ENCODE measurements at places on chromosomes 1 and 21.
A peak's percentile ranks its signal among the peaks of the same experiment; 100 is the strongest.

GRCh38 chr1:204380293-204380831, 20.6 kb upstream of the PLEKHA6 start:
- no peak for DNase-seq

DNA sequence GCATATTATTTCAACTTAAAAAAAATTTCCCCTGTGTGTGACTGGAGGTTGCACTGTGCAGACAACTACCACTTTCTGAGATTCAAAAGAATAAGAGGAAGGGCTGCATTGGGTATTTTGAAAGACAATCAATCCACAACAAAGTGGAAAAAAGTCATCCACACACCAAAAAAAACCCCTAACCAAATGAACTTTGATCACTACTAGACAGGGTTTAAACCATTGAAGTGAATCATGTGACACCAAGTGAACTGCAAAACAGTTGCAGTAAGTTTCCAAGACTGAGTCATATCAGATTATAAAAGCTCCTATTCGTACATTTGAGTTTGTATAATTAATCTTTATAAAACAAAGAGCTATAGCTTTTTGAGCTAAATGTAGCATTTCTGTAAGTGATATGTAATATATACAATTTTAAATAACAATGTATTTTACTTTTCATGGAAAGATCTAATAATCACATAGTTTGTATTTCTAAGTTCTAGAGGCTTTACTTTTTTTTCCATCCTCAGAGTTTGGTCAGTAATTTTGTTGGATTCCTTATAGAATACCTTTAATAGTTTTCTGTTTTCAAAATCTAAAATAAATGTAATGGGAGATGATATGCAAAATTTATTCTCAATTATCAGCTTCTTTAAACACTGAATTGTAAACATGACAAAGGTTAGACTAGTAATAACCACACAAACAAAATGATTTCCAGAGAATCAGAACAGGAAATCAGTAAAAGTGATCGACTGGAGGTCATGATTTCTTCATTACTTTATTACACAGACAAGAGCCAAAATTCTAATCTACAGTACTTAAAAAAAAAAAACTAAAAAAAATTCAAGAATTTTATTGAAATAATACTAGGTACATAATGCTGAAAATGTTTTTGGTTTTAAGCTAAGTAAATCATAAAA, 50.5 kb upstream of the GFI1 start:
- no peak for DNase-seq

DNA sequence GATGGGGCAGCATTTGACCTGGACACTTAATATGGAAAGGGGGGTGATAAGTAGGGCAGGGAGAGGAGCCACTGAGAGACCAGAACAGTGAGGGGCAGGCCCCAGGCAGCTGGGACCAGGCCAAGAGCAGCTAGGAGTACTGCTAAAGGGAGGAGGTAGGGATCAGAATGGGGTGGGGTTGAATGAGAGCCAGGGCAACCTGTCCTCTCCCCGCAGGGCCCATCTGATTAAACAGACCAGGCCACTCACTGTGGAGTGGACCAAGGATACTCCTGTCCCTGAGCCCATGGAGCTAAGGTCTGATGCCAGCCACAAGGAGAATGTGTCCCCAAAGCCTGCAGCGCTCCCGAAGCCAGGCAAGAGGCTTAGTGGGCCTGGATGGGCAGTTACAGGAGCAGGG, 2.1 kb downstream of the C1orf167 start:
- no peak for DNase-seq

DNA sequence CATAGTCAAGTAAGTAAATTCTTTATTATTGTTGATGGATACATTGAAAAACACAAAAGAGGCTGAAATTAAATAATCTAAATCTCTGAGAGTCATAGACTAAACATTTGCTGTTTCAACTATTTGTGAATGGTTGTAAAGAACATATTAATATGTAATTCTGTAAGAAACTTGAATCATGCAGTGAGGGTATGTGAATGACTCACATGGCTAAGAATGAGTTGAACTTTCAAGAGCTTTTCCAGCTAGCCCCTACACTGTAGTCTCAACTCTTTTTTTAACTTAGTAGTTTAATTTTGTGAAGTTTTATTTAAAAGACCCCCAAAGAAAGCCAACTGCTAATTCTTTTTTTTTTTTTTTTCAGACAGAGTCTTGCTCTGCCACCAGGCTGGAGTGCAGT, 588.1 kb downstream of the DPYD start:
- peak; percentile 76 for DNase-seq

- no peak for DNase-seq
Measured at GRCh38 chr1:243841507-243841906, 8.5 kb downstream of the AKT3 start.

DNA sequence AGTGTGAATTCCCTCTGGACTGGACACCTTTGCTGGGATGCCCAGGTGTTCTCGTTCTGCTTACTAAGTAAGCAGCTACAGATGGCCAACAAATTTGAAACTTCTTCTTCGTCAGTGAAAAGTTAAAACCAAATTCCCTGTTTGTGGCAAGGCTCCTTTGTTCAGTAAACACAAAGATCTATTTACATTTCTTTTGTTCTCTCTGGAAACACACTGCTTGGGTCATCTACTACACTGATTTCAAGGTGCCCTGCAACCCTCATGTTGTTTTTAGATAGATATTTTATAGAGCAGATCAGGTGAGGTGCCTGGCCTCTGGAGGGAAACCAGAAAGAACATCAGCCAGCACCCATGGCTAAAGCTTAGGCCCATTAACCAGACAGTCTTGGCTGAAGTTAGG, 157.2 kb upstream of the UBE2U start:
- no peak for DNase-seq

DNA sequence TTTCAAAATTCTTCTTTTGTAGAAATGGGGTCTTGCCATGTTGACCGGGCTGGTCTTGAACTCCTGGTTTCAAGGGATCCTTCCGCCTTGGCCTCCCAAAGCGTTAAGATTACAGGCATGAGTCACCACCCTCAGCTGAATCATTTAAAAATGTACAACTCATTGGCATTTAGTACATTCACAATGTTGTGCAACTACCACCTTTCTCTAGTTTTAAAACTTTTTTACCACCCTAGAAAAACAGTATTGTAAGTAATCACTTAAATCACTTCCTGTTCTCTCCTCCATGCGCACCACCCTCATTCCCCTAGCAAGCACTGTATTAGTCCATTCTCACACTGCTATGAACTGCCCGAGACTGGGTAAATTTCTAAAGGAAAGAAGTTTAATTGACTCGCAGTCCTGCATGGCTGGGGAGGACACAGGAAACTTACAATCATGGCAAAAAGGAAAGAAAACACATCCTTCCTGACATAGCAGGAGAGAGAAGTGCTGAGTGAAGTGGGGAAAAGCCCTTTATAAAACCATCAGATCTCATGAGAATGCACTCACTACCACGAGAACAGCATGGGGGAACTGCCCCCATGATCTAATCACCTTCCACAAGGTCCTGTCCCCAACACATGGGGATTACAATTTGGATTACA, 14.4 kb upstream of the THEM5 start:
- DNase-seq, result peak; percentile 38

DNA sequence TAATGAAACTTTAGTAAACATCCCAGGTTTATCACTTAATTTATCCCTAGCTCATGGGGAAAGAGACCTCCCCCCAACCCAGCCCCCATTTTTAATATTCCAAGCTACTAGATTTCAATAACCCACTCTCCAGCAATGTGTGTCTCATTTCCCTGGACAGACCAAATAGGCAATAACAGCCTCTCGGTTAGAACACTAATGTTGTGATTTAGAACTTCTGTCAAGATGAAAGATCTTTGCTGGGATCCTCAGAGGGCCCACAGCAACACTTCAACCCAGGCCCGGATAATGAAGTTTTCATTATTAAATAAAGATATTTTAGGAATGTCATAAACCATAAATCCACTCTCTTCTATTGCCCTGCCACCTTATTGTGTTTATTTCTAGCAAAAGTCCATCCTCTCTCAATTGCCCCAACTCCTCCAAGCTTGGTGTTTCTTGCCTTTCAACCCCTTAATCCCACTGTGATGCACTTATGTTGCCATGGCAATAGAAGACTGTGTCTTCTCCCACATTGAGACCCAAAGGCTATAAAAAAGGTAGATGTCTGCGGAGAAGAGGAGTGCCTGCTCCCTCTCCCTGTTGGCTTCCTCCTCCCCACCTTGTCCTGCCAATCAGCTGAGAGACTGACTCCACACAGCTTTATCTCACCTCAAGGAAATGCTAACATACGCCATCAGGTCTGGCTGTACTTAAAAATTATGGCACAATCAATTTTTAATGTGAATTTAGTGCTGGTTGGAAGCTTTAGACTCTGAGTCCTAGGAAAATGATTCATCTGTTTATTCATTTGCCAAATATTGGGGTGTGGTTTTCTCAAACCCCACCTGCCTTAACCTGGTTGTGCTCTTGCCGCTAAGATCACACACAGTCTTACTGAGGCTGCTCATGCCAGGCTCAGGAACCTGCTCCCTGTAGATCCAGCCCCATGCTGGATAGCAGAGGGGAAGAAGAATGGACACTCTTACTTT, 258.3 kb upstream of the CAMK1G start:
- no peak for DNase-seq

DNA sequence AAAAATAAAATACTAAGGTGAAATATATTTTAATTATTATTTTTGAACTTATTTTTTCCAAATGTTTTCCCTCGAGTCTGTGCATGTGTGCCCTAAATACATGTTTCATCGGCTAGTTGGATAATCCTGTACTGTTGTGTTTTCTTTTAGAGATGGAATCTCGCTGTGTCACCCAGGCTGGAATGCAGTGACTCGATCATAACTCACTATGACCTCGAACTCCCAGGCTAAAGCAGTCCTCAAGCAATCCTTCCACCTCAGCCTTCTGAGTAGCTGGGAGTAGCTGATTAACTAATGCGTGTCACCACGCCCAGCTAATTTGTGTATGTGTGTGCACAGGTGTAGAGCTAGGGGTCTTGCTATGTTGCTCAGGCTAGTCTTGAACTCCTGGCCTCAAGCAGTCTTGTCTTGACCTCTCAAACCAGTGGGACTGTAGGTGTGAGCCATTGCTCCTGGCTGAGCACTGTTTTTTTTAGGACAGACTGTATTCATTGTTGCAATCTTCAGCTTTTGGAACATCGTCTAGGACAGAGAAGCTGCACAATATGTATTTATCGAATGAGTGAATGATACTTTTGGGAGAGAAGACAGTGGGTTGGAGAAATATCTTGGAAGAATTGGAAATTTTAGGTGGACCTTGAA, 4.8 kb upstream of the TMCO1 start:
- DNase-seq, result peak; percentile 71

DNA sequence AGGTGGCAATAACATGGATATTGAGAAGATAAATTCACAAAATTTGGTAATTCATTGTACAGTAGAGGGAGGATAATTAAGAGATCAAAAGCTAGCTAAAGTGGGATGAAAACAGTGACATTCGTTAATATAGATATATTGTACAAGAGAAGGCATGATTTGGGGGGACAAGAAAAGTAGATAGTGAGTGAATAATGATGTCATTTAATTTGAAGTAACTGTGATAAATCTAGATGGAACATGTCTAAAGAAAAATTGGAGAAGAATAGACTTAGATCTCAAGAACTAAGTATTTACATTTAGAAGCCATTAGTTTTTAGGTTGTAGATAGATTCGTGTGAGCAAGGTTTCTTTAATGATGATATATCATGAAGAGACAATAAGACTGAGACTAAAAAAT, 594.0 kb upstream of the RGS18 start:
- no peak for DNase-seq

DNA sequence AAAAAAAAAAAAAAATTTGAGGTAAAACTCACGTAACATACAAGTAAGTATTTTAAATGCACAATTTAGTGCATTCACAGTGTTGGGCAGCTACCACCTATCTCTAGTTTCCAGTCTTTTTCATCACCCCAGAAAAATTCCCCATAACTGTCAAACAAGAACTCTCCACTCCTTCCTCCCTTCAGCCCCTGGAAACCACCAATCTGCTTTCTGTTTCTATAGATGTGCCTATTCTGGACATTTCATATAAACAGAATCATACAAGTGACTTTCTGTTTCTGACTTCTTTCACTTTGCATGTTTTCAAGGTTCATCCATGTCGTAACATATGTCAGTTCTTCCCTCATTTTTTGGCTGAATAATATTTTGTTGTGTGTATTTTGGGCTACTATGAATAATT, 24.9 kb upstream of the ETS2 start:
- DNase-seq, result no peak

DNA sequence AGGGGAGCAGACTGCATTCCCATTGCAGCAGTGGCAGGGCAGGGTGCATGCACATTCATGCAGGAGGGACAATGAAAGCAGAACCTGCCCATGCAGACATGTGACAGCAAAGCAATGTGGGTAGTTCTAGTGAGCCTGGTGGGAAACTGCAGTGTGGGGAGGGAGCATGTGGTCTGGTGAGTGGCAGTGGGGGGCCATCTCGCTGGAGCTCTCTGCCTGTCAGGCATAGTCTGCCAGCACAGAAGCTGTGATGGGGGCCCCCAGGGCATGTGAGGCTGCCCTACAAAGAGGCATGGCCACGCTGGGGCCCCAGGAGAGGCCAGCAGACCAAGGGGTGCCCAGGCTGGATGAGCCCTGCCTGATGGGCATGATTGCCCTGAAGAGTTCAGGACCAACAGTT, 579.7 kb downstream of the PTPRC start:
- no peak for DNase-seq

DNA sequence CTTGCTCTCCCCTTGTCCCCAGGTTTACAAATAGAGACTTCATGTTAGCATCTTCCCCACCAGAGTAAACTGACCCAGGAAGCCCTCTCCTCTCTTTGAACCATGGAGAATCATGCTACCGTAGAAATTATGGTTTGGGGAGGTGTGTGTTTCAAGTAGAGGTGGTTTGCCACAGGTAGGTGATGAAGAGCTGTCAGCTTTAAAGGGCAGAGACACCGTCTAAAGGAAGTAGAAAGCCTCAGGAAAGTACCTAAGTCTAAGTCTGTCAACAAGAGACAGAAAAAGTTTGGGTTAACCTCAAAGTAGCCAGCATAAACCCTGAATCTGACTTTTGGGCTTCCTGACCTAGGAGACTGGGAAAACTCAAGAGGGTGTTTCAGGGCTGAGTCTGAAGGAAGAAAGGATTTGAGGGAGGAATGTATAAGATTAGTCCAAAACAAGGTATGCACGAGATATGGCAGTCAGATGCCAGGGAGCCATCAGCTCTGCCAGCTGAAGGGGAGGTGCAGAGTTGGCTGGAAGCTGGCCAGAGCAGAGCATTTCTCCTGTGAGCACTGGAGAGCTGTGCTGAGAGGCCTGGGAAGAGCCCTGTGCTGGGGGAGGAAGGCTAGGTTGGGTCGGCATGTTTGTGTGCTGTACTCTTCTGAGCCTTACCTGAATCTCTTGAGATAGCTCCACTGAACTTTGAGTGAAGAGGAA, 14.3 kb downstream of the ADAMTSL4 start:
- DNase-seq, result no peak

- no peak for DNase-seq
Measured at GRCh38 chr1:77744576-77744975, 15.1 kb downstream of the USP33 start.

- DNase-seq, result no peak
Measured at GRCh38 chr1:60866226-60866900, 216.0 kb upstream of the NFIA start.

DNA sequence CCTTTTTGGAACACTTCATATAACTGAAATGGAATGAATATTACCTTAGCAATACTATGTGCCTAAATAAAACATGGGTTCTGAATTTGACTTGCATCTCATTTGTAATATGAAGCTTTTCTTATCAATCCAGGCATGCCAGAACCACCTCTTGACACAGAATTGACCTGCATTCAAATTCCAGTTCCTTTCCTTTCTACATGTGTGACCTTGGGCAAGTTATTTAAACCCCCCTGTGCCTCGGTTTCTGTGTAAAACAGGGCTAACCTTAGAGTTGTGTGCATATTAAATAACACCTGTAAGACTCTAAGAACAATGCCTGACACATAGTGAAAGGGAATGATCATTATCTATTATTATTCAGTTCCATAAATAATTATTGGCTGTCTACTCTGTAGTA, 2.0 kb upstream of the NOS1AP start:
- DNase-seq, result no peak

- no peak for DNase-seq
Measured at GRCh38 chr1:15684042-15684461, at the start of gene PLEKHM2. PLEKHM2 (plus strand) TSS chr1:15684320; CDS start chr1:15684559, 239 bp downstream.

All from non-pigmented ciliary epithelial cell (primary cell).